Testis (tissue), 5 donors: ENCODE measurements at places on chromosomes 16 and 17. TPM values are rescaled to one million over a fixed set of nuclear protein-coding genes. Genes with fewer than 3 reads are reported as not detected.

FA2H gene
- 3.0 TPM for total RNA-seq

DNA sequence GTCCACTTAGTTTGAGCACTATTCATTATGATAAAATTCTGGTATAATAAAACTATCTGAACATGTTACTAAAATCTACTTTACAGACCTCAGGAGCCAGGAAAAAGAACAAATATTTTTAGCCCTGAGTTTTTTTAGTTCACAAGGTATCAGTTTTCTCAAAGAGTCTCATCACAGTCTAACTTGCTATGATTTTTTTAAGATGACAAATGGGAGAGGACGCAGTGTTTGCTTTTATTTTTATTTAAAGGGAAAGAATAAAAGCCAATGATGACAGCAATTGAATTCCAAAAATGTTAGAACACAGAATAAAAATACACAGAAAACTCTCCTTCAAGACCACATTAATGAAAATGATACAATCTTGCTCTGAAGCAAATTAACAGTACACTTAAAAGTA is 7.4 kb downstream of the MED13 start:
- peaks cover 22% of the 10 kb centered on the region for H3K4me1 ChIP-seq
- no peak overlapping the region for H3K27ac ChIP-seq
- H3K27me3 ChIP-seq, result no peaks in the 10 kb centered on the region

DNA sequence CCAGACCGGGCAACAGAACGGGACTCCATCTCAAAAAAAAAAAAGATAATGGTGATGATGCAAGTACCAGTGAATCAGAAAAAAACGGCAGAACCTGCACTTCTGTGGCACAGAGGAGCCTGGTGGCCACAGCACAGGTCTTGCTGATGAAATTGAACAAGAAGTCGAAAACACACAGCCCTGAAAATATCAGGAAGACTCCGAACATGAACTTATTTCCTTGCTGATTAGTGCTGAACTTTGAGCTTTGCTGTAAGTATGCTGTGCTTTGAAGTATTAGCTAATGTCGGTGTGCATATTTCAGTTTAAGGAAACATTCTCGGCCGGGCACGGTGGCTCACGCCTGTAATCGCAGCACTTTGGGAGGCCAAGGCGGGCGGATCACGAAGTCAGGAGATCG is 10.9 kb upstream of the MYO15B start:
- H3K4me3 ChIP-seq, result no peak overlapping the region
- DNase-seq, result no peak
- peaks cover 10% of the 10 kb centered on the region for H3K4me1 ChIP-seq
- no peak overlapping the region for H3K27ac ChIP-seq

GRCh38 chr17:82257473-82257872 is 16.0 kb downstream of the CSNK1D start:
- H3K36me3 ChIP-seq, result no peaks in the 10 kb centered on the region
- no peaks in the 10 kb centered on the region for H3K4me1 ChIP-seq
- H3K27me3 ChIP-seq, result no peaks in the 10 kb centered on the region
- no peak overlapping the region for H3K27ac ChIP-seq
- peak; percentile 65 for DNase-seq

PPM1E gene
- 8.1 TPM for total RNA-seq

GRCh38 chr17:13544292-13544691 is 57.4 kb downstream of the HS3ST3A1 start:
- no peak overlapping the region for H3K4me3 ChIP-seq
- H3K4me1 ChIP-seq, result peaks cover 3% of the 10 kb centered on the region
- no peaks in the 10 kb centered on the region for H3K36me3 ChIP-seq
- no peak overlapping the region for H3K27ac ChIP-seq

TBC1D3K gene
- total RNA-seq, result 2.0 TPM

DNA sequence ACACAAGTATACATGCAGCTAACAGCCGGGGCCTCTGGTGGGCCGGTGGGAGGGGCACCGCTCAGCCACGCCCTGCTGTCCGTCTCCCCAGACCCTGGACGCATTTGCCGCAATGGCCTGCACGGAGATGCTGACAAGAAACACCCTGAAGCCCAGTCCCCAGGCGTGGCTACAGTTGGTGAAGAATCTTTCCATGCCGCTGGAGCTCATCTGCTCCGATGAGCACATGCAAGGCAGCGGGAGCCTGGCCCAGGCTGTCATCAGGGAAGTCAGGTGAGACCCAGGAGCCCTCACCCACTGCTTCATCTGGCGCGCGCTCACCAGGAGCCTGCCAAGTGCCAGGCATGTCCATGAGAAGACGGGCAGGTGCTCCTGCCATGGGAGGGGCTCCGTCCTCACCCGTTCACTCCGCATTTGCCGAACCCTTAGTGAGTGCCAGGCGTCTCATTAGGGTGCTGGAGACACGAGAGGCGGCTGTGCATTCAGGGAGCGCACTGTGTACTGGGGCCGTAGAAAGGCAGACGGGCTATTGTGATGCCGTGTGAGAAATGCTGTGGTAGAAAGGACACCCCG is 51.4 kb upstream of the ENDOV start:
- H3K27ac ChIP-seq, result no peak overlapping the region
- no peak for DNase-seq
- H3K27me3 ChIP-seq, result no peaks in the 10 kb centered on the region
- no peaks in the 10 kb centered on the region for H3K36me3 ChIP-seq
- peaks cover 5% of the 10 kb centered on the region for H3K4me1 ChIP-seq

- no peaks in the 10 kb centered on the region for H3K27me3 ChIP-seq
- no peaks in the 10 kb centered on the region for H3K4me1 ChIP-seq
- H3K27ac ChIP-seq, result no peak overlapping the region
- no peak for DNase-seq
Measured at GRCh38 chr17:56994009-56994792, 16.3 kb downstream of the SCPEP1 start.

DNA sequence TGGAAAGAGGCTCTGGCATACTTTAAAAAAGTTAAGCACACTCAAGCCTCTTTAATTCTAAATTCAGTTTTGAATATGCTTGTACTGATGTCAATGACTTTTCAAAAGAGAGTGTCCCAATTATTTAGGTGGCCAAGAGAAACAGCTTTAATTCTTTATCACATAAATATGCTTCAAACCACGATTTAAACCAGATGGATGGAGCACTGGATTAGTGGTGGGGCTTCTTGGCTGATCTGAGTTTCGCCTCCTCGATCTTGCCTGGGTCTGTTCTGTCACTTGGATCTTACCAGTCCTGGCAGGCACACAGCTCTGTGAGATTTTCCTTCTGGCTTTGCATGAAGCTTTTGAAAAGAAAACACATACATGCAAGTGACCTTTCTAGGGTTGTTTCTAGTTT is 467.8 kb downstream of the MAF start:
- no peaks in the 10 kb centered on the region for H3K36me3 ChIP-seq
- no peaks in the 10 kb centered on the region for H3K4me1 ChIP-seq
- no peaks in the 10 kb centered on the region for H3K27me3 ChIP-seq
- DNase-seq, result no peak
- no peak overlapping the region for H3K27ac ChIP-seq

DNA sequence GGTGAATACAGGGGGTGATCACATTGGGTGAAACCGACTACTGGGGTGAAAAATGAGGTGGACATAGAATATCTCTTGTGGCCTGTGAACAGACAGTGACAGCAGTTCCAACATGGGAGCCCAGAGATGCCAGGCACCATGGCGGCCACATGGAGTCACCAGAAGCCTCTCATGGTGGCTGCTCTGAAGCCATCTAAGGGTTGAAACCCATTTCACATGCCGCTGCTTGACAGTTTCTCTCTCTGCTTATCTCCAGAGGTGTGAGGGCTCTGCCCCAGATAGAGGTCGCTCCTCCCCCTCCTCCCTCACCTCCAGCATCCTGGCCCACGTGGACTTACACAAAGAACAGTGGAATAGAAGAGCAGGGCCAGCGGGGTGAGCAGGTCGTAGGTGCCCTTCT is 37.9 kb upstream of the PIK3R6 start:
- DNase-seq, result no peak
- no peak overlapping the region for H3K4me3 ChIP-seq
- H3K27me3 ChIP-seq, result no peaks in the 10 kb centered on the region
- no peaks in the 10 kb centered on the region for H3K36me3 ChIP-seq

DNA sequence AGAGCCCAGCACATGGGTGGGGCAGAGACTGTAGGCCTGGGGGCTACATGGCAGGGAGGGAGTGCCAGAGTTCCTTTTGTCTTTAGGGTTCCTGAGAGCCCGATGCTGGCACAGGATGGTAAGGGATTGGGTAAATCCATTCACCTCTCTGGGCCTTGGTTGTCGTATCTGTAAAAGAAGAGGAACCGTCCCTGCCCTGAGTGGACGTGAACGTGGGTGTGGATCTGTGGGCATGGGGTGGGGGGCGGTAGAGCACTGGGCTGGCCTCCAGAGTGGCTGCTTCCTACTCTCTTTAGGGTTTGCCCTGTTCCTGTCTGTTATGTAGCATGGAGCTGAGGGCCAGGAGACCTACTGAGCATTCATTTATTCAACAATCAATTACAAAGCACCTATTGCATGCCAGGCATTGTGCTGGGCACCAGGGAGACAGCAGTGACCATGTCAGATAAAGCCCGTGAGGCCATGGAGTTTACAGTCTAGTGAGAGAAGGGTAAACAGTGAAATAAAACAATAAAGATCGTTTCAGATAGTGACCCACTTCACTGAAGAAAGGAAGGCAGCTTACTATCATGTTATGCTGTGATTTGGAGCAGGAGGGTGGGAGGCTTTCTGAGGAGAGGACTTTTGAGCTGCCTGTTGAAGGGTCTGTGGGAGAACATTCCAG is 13.1 kb upstream of the TCAP start:
- H3K4me1 ChIP-seq, result peaks cover 23% of the 10 kb centered on the region
- no peak overlapping the region for H3K4me3 ChIP-seq
- no peak overlapping the region for H3K27ac ChIP-seq
- no peak for DNase-seq

GRCh38 chr17:74190807-74191406 is 12.6 kb upstream of the RPL38 start:
- no peaks in the 10 kb centered on the region for H3K27me3 ChIP-seq
- H3K4me3 ChIP-seq, result no peak overlapping the region
- DNase-seq, result peak; percentile 40
- no peaks in the 10 kb centered on the region for H3K4me1 ChIP-seq
- no peak overlapping the region for H3K27ac ChIP-seq

SLFN14 gene
- total RNA-seq, result 0.37 TPM

DNA sequence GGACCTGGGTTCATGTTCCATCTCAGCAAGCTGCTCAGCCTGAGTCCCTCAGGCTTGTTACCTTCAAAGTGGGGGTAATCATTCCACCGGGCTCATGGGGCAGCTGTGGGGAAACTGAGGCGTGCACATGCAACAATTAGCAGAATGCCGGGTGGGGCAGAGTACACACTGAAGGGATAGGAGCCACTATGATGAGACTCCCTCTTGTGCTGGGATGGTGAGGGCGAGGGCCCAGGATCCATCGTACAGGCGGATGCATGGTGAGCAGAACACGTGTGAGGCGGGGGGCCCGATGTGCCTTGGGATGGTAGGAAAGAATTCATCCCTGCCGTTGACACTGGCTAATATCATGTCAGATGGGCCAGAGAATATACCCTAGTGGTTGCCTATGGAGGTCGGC is 25.5 kb upstream of the MAP3K14 start:
- no peak overlapping the region for H3K4me3 ChIP-seq
- no peaks in the 10 kb centered on the region for H3K36me3 ChIP-seq
- H3K4me1 ChIP-seq, result peaks cover 32% of the 10 kb centered on the region
- H3K27ac ChIP-seq, result no peak overlapping the region
